ENCODE measurements at places on chromosomes 6 and 20.
A peak's percentile ranks its signal among the peaks of the same experiment; 100 is the strongest.

- no peak for DNase-seq
Measured at GRCh38 chr6:122151066-122151465, 248.4 kb upstream of the HSF2 start.

DNA sequence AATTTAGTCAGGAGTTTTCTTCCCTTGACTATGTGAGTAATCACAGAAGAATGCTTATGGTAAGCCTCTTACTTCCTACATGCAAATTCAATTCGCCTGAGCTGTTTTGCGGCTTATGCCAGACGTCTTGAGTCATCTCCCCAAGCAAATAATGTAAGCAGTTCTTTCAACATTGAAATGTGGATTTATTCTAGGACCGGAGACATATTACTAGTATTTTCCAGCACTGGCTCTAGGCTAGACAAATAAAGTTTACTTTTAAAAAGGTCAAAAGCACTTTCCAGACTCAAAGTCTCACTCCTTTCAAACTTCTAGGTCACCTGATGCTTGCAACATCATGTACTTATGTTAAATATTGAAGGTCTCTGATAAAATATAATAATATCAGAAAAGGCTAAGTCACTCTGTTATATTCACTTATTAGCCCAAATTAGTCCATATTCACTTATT, 38.1 kb upstream of the NOX3 start:
- peak; percentile 79 for DNase-seq

DNA sequence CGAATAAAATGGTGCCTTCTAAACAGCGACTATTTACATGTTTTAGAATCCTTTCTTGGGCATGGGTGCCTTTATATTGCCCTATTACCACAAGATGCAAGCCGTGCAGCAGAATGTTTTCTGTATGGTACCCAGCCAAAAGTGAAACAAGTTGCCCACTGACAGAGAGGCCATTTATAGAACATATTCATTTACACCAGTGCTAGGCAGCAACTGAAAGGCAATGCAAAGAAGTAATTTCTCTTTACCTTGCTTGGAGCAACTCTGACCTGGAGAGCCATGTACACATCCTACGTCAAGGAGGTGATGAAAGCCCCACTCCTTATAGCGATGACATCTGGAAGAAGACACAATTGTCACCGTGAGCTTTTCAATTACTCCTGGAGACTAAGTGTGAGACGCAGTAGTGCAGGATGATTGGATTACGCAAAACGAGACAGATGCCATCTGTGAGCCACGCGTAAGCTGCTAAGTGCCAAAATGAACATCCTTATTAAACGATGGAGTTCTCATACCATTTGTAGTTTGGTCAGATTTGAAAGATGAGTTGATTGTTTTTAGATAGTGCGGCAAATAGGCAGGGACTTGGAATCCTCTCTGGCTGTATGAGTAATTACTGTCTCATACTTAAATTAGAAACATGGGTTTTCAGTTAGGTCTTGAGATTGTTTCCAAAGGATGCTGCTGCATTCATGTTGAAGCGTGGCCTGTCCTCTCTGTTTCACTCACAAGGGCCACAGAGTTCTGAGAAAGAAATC, at the start of gene TMEM244:
TMEM244 (minus strand) TSS at position 408 of the 758 bp plus-strand sequence; CDS start at position 281, 127 bp downstream.
- DNase-seq, result no peak

DNA sequence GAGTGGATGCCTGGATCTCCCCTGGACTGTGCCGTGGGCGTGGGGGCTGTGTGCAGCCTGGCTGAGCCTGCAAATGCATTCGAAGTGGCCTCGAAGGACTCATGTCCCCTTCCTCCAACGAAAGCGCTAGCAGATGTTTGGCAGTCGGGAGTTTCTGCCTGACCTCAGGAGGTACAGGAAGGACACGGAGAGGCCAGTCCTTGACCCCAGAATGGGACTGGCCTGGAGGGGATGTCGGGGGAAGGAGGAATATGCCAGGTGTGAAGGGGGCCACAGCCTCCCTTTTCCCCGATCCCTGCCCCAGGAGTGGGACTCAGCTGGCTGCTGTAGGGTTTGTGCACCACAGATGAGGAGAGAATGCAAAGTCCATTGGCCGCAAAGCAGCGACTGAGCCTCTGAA, 45.6 kb downstream of the APCDD1L start:
- no peak for DNase-seq

DNA sequence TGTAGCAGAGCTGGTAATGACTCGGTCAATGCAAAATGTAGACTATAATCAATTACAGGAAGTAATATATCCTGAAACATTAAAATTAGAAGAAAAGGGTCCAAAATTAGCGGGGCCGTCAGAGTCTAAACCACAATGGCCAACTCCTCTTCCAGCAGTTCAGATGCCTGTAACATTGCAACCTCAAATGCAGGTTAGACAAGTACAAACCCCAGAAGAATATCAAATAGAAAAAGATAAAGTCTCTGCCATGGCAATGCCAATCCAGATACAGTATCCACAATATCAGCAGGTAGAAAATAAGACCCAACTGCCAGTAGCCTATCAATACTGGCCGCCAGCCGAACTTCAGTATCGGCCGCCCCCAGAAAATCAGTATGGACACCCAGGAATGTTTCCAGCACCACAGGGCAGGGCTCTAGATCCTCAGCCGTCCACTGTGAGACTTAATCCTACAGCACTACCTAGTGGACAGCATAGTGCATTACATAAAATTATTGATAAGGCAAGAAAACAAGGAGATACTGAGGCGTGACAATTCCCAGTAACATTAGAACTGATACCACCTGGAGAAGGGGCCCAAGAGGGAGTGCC, 158.4 kb downstream of the GPX5 start:
- no peak for DNase-seq

- no peak for DNase-seq
Measured at GRCh38 chr6:27836783-27837624, 75.2 kb downstream of the OR2B2 start.

GRCh38 chr20:18360635-18361034, 72.3 kb downstream of the ZNF133 start:
- DNase-seq, result no peak

GRCh38 chr6:37279366-37280134, 21.6 kb upstream of the TMEM217 start:
- DNase-seq, result no peak

Data from aorta (tissue), 5 donors.